ENCODE measurements at places on chromosomes 12 and 14. TPM values are rescaled to one million over a fixed set of nuclear protein-coding genes. Genes with fewer than 3 reads are reported as not detected.

Gene LALBA
- not detected for total RNA-seq

Gene RFLNA
- not detected for total RNA-seq

Gene KRT78
- total RNA-seq = not detected

Gene EPYC
- not detected for total RNA-seq

Gene NUAK1
- 3.2 TPM for total RNA-seq

Gene CCT2
- total RNA-seq = 258 TPM

Gene RIMKLB
- 33.0 TPM for total RNA-seq

Gene NOVA1
- 7.9 TPM for total RNA-seq

Gene ABHD12B
- total RNA-seq = not detected

Gene MIP
- not detected for total RNA-seq

Gene PTGDR
- total RNA-seq = not detected

Gene PEX5
- 44.8 TPM for total RNA-seq

Gene ADAM20
- total RNA-seq = 1.9 TPM

Measured in smooth muscle cell of trachea (primary cell).